ENCODE measurements at places on chromosomes 2 and 18. TPM values are rescaled to one million over a fixed set of nuclear protein-coding genes. Genes with fewer than 3 reads are reported as not detected.

DNA sequence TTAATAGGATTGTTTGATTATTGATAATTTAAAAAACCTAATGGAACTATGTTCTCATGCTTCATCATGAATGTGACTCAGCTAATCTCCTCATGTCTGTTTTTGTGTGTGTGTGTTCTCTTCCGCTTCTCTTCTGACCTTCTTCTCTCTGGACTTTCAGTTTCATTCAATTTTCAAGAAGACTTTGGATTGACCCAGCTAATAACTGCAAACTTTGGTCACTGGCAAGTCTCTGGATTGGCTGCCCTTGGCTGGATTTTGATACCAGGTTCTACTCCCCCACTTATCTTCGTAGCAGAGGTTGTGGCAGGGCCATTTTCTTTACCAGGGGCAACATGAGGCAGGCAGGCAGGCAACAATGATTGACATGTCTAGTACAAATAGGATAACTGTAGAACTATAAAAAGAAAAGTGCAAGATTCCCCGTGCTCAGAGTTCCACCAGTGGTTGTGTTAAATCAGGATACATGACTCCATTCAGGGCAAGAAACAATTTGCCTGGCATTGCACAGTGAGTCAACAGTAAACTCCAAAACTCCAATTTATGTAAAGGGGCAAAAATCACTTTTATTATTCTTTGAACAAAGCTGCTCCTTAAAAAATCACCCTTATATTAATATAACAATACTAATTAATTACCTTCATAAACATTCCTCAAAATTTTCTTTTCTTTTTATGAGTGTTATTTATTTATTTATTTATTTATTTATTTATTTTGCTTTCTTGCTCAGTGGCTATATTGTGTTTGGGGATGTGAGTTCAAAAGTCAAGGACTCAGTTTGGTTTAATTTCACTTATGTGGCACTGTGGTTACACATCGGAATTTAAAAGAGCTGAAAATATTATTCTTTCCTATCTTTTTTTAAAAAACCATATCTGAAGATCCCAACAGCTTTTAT is 167.6 kb downstream of the RND3 start:
- no peak for DNase-seq

The ARHGEF33 gene
- 0.35 TPM for total RNA-seq

GRCh38 chr2:170842785-170843184 is 26.1 kb downstream of the GAD1 start:
- DNase-seq: no peak

DNA sequence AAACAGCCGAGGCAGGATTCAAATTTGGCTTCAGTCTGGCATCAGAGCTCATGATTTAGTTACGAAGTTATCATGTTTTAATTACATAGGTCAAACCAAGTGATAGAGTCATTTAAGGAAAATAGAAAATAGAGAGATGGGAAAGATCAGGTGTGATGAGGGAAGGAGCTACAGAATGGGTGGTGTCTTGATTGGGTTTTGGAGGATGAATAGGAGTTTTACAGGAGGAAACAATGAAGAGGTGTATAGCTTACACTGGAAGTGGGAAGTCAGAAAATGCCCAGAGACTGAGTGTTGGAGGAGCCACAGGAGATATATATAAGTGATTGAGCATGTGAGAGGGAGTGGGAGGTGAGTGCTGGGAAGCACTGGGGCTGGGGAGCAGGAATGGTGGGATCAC is 264.2 kb upstream of the TNP1 start:
- no peak for DNase-seq

GRCh38 chr2:71455011-71455740 is 1.8 kb downstream of the DYSF start:
- DNase-seq: no peak

The ITGA4 gene
- total RNA-seq: 40.3 TPM

All from thoracic aorta (tissue), 2 donors.